LNCaP clone FGC (cell line): ENCODE measurements at places on chromosomes 16 and 17.

GRCh38 chr17:65888649-65889048 lies 303.3 kb downstream of the CEP112 start:
- no peak for DNase-seq

DNA sequence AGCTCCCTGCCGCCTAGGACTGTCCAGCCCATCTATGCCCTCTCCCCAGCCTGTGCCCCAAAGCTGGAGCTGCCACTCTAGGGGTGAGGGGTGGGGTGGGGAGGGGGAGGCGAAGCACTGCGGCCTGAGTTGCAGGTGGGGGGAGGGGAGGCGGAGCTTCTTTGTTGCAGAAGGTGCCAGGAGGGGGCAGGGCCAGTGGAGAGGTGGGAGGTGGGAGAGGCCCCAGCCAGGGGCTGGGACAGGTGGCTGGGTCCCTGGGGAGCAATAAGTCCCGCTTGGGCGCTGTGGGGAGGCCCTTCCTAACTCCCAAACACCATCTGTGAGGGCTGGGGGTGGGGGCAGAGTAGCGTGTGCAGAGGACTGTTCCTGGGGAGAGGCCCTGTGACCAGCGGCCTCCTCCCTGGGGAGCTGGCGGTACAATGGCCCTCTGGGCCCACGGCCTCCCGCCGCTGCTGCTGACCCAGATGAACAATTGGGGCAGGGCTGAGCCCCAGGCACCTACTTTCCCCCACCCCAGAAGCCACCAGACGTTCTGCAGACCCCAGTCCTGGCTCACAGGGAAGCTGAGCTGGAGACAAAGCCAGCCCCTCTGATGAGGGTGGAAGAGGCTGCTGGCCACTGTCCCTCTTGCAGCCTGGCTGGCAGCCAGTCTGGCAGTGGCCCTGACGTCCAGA lies 2.2 kb upstream of the NTN3 start:
- DNase-seq = no peak

DNA sequence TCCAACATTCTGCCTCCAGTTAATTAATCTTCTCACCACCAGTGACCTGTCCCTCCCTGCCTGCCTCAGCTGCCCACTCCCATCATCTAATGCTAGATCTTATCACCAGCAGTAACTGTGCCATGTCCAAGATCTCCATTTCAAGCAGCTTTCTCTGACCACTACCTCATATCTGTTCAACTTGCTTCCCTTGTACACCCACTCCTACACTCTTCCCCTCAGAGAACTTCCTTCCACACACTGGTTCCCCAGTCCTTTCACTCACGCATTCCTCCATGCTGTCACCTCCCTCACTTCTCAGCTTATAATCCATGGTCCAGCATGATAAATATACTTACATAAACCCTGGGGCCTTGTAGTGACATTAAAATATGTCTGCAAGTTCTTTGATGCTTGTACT lies 31.8 kb upstream of the DYNLL2 start:
- no peak for DNase-seq

DNA sequence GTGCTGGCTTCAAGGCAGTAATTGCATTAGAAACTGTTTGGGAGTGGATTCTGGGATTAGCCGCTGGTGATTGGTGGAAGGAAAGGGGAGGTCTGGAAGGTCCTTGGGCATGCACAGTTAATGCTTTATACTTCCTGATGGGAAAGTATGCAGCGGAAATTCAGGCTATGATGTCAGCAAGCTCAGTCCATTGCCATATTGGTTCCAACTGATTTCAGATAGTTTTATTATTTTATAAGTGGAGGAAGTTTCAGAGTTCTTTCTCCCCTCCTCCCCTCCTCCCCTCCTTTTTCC lies 8.1 kb upstream of the CMTR2 start:
- DNase-seq = no peak

DNA sequence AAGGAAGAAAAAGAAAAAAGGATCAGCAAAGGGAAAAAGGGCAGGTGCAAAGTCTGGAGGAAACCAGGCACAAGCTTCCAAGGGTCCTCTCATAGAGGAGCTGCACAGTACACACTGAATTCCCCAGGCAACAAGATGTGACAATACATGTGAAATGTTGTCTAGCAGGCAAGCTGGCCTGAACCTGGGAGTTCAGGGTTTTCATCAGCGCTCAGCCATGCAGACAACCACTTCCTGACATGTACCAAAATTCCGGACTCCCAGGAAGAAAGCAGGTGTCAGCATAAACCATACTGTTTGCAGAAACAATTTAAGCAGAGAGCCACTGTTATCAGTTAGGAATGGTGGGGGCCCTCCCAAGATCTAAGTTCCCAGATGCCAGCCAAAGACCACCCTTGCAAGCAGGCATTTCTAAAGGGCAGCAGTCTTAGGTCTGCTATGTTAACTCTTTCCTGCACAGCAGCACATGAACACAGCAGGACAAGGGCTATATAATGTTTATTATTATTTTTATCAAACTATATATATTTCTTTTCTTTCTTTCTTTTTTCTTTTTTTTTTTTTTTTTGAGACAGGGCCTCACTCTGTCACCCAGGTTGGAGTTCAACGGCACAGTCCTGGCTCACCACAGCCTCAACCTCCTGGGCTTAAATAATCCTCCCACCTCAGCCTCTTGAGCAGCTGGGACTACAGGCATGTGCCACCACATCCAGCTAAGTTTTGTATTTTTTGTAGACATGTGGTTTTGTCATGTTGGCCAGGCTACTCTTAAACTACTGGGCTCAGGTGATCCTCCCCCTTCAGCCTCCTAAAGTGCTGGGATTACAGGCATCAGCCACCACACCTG lies 10.1 kb downstream of the TK2 start:
- no peak for DNase-seq

DNA sequence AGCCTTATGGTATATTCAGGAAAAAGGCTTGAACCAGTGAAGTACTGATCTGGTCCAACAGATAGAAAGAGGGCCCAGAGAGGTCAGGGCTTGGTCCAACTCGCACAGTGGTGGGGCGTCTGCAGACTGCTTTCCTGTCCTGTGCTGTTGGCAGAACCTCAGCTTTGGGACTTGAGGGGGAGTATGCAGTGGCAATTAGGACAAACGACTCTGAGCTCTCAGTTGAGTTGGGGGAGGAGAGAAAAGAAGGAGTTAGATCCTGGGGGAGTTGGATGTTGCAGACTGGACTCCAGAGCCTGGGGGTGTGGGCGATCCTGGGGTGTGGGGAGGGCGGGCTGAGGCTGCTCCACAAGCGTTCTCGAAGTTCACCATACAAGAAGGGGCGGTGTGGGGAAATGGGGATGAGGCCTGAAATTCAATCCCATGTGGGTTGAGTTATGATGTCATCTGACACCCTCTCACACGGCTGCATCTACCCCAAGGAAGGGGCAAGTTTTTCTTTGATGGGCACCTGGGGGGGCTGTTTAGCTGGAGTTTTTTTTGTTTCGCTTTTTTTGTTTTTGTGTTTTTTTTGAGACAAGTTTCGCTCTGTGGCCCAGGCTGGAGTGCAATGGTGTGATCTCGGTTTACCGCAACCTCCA lies 14.6 kb downstream of the GRB7 start:
- no peak for DNase-seq

DNA sequence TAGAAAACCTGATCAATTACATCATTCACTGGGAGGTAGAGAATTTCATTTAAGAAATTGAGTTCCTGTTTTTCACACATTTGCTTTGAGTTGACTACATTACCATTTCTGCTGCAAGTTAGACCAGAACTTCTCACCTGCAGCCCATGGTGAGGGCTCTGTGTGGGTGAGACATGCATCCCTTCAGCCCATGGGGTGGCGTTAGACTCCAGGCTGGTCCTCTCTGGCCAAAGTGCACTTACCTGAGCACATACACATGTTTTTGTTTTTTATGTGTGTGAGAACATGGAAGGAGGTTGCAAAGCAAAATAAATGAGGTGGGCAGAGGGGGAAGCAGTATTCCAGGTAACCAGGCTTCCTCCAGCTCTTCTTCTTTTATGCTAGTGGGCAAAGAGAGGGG lies 470.2 kb downstream of the PMP22 start:
- no peak for DNase-seq
